ENCODE measurements at places on chromosomes 12 and 14.

DNA sequence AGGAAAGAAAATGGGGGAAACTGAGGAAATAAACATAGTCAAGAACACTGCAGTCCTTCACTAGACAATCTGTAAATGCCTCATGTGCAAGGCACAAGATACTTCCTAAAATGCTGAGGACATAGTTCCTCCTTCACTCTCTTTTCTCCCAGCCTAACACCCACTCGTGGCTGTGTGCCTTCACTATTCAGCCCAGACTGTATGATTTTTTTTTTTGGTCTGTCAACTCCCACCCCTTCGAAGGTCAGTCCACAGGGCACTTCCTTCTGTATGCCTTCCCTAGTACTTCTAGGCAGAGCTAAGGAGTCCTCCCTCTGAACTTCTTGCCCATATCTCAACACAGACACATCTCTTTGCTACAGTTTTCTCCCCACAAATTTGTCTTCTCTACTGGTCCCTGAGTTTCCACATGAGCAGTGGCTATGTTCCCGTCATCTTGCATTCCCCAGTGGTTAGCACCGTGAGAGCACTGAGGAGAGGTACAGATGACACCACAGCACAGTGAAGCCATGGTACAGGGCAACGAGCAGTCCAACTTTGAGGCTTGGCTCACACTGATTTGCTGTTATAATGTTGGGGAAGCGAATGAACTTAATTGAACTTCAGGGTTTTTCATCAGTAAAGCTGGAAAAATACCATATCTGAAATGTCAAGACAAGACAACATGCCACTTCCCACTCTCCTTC is 24.1 kb upstream of the SYCP3 start:
- DNase-seq = no peak

DNA sequence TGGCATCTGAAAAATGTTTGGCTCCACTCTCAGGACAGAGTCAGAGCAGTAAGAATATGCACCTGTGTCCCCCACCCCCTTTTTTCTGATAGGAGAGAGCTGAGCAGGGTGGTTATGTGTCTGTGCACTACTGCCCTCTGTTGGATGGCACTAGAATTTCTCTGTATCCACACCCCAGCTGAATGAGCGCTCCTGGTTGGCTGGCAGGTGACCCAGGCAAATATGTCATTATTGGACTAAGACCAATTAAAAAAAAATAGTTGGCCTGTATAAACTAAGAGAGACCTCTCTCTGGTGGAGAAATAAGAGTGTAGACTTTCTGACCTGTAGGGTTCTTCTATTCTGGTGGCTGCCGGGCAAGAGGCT is 107.0 kb downstream of the PTCSC3 start:
- no peak for DNase-seq

- no peak for DNase-seq
Measured at GRCh38 chr14:82759656-82760055, 1226.0 kb upstream of the SEL1L start.

DNA sequence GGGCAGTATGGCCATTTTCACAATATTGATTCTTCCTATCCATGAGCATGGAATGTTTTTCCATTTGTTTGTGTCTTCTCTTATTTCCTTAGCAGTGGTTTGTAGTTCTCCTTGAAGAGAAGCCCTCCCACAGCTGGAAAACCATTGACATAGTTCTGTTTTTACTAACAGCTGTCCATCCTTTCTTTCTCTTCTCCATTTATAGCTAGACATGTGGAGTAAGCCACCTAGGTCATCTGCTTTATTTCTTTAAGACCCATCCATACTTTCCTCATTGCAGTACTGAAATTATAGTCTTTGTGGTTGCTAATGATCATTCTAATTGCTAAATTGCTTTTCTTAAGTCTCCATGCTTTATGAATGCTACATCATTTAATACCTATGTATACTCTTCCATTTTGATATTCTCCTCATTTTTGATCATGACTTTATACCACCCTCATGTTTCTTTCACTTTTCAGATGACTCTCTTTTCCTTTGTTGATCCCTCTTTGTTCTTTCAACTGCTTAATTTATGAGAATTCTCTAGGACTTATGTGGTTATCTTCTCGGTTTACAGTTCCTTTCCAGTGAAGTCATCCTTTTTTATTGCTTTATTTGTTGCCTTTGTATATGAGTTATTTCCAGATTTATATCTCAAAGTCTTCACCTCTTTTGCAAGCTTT is 114.2 kb downstream of the PCNX1 start:
- no peak for DNase-seq

DNA sequence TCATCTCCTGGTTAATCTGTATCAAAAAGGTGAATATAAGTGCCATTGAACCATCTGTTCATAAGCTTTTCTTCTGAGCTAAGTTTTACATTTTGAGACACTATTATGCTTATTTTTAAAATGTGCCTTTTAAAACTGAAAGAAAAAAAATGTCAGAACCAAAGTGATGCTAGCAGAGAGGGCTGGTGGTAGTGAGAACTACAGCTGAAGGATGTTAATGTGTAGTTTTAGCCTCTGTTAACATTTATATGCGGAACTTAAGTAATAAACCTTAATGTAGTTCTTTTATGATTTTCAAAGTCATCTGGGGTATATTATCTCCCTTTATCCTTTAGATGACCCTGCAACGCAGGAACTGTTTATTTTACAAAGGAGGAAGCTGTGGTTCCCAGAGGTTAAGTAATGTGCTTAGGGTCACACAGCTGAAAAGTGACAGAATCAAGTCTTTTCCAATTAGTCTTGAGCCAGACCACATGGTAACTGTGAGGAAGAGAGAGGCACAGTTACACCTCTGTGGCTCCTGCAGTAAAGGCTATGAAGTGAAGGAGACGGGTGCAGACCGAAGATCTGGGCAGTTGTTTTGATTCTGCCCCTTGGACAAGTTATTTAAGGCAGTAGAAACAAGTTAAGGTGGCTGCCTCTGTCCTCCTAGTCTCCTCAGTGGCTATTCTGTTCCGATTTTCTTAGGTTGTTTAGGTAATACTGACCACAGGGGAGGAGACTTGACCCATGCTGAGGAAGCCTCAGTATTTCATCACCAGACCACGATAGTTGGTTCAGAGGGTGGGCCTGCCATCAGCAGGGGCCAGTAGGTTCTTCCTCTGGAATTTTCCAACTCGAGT is 23.9 kb downstream of the GNG2 start:
- DNase-seq = no peak

GRCh38 chr12:77979597-77980250 is 149.0 kb downstream of the NAV3 start:
- no peak for DNase-seq

GRCh38 chr14:22753586-22753985 is 12.9 kb upstream of the OXA1L start:
- DNase-seq = no peak

DNA sequence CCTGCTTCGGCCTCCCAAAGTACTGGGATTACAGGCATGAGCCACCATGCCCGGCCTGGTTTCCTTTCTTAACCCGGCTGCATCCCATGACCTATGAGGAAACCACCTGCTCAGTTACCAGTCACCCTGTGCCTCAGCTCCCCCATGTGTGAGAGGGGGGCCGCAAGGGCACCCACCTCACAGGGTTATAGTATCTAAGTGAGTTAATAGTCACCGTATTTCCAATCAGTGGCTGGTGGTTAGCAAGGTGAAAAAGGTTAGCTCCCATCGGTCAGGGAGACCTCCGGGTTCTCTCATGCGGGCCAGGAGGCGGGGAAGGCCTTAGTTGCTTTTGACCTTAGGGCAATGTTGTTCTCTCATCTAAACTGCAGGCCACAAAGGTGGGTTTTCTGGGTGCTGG is 6.7 kb downstream of the LRP1 start:
- DNase-seq = no peak

- no peak for DNase-seq
Measured at GRCh38 chr12:73065913-73066312, 793.7 kb downstream of the TRHDE start.

GRCh38 chr14:63308723-63309317 is 9.9 kb downstream of the GPHB5 start:
- no peak for DNase-seq

DNA sequence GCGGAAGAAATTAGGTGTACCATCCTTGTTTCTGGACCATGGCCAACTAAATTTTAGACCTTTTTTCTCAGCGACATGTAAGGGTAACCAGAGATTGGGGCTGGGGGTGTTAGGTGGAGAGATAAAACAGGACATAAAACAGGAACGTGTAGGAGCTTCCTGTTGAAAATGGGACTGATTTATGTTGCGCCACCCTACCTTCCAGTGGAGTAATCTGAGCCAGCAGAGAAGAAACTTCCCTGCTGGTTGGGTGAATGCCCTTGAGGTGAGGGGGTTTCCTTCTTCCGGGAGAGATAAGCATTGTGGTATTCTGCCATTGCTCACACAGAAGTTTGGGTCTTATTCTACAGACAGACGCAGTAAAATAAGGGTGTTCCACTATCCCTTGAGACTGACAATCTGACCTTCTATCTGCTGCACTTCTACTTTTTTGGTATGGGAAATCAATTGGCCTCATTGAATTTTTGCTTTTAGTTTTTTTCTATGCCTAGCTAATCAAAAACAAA is 417.6 kb downstream of the PCNX1 start:
- DNase-seq = no peak

- no peak for DNase-seq
Measured at GRCh38 chr14:65751510-65751909, 339.0 kb downstream of the FUT8 start.

DNA sequence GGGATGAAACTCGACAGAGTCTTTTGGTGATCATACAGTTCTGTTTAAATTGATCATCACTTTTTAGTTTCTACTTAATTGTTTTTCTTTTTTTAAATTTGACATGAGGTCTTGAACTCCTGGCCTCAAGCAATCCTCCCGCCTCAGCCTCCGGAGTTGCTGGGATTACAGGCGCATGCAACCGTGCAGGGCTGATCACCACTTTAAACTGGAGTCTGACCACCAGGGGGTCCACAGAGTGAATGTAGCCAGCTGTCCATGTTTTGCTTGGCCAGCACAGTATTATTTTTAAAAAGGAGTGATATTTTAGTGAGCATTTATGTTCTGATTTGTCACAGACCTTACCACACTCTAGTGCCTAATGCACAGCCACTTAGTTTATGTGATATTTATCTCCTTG is 10.7 kb downstream of the DAAM1 start:
- DNase-seq = no peak

- no peak for DNase-seq
Measured at GRCh38 chr14:75013290-75013689, 10.6 kb downstream of the EIF2B2 start.

DNA sequence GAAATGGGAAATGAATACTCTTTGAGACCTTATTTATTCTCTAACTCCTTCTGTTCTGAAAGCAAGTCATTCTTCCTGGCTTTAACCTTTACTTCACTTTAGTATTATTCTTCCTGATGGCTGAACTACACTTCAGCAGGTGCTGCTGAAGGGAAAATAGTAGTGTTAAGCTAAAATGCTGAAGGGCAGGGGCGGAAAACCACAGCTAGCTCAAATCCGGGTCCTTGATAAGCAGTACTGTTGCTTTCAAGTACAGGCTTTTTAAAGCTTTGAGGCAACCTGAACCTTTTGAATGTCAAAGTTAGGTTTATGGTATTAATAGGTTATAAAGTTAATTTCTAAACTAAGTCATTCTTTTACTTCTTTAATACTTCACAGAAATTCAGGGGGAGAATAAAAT is 10.7 kb downstream of the CCDC196 start:
- DNase-seq = no peak

DNA sequence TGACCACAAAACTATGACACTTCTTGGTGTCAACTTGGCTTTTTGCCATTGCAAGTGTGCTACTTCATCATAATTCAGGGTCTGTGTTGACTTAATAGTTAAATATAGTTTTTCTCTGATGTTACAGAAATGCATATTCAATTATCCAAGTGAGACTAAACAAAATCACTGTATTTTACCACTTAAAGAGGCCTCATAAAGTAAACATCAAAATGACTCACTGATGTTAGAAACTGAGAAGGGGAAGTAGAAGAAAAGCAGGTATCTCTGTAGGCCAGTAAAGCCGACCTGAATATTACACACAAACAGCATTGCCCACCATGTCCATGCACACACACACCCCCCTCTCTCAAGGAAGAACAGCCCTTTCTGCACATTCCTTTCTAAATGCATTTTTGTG is 55.4 kb downstream of the RPAP3 start:
- no peak for DNase-seq
